ENCODE measurements at places on chromosomes 3 and 15. TPM values are rescaled to one million over a fixed set of nuclear protein-coding genes. Genes with fewer than 3 reads are reported as not detected.

- H3K27ac ChIP-seq: no peak overlapping the region
- no peak for DNase-seq
- no peaks in the 10 kb centered on the region for H3K36me3 ChIP-seq
- peaks cover 24% of the 10 kb centered on the region for H3K27me3 ChIP-seq
- H3K4me1 ChIP-seq: no peaks in the 10 kb centered on the region
Observed at GRCh38 chr15:66622591-66623022, 56.8 kb upstream of the LCTL start.

Gene FBXO40
- not detected for total RNA-seq

Gene GABRG3
- not detected for total RNA-seq

GRCh38 chr3:119653876-119654275 lies 6.5 kb downstream of the POPDC2 start:
- H3K4me3 ChIP-seq: no peak overlapping the region
- H3K27ac ChIP-seq: no peak overlapping the region
- no peak for DNase-seq
- H3K27me3 ChIP-seq: no peaks in the 10 kb centered on the region
- H3K4me1 ChIP-seq: peaks cover 8% of the 10 kb centered on the region

- H3K36me3 ChIP-seq: no peaks in the 10 kb centered on the region
- H3K27me3 ChIP-seq: no peaks in the 10 kb centered on the region
- no peak overlapping the region for H3K27ac ChIP-seq
- DNase-seq: no peak
- peaks cover 8% of the 10 kb centered on the region for H3K4me1 ChIP-seq
- no peak overlapping the region for H3K4me3 ChIP-seq
Observed at GRCh38 chr15:25903024-25903581, 40.0 kb upstream of the ATP10A start.

DNA sequence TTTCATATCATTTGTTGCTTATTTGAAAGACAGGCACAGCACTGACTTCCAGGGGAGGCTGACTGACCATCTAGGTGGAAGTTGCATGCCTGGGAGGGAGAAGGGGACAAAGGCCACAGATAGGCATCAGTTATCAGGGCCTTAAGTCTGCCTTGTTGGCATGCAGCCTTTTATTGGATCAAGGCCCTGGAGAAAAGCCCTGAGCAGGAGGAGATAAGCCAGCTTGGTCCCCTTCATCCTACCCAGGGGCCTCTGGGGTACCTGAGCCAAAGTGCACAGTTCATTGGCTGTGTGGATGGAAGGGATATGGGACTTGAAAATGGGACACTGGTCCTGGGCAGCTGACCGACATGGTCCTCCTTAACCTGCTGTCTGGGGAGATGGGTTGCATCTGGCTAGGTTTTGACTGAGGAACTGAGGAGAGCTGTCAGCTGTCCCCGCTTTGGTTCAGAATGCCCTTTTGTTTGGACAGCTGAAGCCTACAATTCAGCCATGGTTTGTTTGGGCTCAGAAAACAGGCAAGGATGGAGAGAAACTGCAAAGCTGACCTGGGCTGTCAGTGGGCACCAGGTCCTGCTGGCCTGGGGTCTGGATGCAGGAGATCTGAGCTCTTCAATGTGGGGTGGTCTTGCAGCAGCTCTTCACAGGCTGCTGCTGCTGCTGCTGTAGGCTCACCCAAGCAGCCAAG lies 60.0 kb downstream of the FLNB start:
- H3K27ac ChIP-seq: no peak overlapping the region
- H3K4me3 ChIP-seq: no peak overlapping the region
- no peaks in the 10 kb centered on the region for H3K27me3 ChIP-seq
- DNase-seq: no peak
- H3K36me3 ChIP-seq: no peaks in the 10 kb centered on the region

DNA sequence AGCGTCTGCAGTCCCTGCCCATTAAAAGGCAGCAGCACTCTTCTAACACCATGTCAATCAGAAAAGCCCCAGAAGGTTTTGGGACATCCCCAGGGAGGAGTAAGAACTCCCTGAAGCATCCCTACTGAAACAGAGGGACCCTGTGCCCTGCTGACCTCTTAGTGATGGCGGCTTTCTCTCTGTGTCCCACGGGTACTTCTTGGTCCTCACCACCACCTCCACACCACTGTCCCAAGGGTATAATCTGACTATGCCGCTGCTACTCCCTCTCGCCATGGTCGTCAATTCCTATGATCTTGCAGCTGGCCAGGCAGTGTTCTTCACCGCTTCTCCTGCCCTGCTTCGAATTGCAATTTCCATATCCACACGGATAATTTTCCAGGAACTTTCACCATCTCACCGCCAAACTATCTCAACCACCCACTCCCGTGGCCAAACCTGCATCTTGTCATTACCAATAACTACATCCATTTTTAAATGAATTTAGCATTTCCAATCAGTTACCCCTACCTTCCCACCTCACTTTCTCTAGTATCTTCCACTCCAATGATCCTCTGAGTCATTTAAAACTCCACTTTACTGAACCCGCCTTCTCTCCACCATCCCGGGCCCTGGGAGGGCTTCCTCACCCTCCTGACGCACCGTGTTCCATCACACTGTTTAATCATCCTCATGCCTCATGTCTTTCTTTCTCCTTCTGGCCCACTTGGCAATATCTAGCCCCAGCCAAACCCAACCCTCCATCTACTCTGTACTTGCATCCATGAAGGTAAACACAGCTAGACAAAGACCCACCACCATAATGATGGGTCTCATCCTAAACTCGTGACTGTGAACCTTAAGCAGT lies 23.7 kb downstream of the PRR23E start:
- H3K4me3 ChIP-seq: no peak overlapping the region
- H3K4me1 ChIP-seq: peaks cover 4% of the 10 kb centered on the region
- peaks cover 6% of the 10 kb centered on the region for H3K27me3 ChIP-seq
- H3K27ac ChIP-seq: no peak overlapping the region

- H3K27me3 ChIP-seq: peaks cover 22% of the 10 kb centered on the region
- H3K27ac ChIP-seq: no peak overlapping the region
- H3K36me3 ChIP-seq: no peaks in the 10 kb centered on the region
Observed at GRCh38 chr15:79593119-79593869, 161.2 kb downstream of the MINAR1 start.

DNA sequence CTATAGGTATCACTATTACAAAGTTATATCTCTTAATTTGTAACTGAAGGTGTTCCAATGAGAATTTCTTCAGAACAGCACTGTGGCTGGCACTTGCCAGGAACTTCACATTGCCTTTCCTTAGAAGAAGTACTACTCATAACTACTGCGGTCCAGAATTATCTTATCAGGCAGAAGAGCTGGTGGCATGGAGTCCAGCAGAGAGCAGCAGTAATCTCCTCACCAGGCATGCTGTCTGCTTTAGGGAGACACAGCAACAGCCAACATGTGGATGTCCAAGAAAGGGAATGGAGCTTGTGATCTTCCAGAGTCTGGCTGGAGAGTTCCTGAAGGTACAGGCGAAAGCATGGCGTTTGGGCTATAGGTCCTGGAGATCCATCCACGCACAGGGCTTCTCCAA lies 919.7 kb upstream of the NR2F2 start:
- H3K27me3 ChIP-seq: peaks cover 5% of the 10 kb centered on the region
- H3K4me1 ChIP-seq: no peaks in the 10 kb centered on the region
- no peak overlapping the region for H3K4me3 ChIP-seq
- H3K27ac ChIP-seq: no peak overlapping the region
- no peaks in the 10 kb centered on the region for H3K36me3 ChIP-seq

DNA sequence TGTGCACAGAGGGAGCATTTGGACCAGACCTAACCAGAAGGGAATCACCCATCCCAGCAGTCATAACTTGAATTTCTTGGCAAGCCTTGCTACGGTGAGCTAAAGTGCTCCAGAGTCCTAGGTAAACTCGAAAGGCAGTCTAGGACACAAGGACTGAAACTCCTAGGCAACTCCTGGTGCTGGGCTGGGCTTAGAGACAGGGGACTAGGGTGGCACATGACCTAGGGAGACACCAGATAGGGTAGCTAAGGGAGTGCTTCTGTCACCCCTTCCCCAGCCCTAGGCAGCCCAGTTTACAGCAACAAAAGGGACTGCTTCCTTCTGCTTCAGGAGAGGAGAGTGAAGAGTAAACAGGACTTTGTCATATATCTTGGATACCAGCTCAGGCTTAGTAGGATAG lies 256.4 kb upstream of the ARHGEF26 start:
- no peak overlapping the region for H3K27ac ChIP-seq
- DNase-seq: no peak
- no peaks in the 10 kb centered on the region for H3K27me3 ChIP-seq
- H3K4me3 ChIP-seq: no peak overlapping the region
- H3K36me3 ChIP-seq: no peaks in the 10 kb centered on the region
- H3K4me1 ChIP-seq: no peaks in the 10 kb centered on the region

Measured in activated CD4-positive, alpha-beta T cell treated with anti-CD3 and anti-CD28 coated beads, Interleukin-2, amount 10 ng/mL, durations not matched to agents 24 days and 14 days (primary cell).